ENCODE measurements at places on chromosomes 13 and 19.

DNA sequence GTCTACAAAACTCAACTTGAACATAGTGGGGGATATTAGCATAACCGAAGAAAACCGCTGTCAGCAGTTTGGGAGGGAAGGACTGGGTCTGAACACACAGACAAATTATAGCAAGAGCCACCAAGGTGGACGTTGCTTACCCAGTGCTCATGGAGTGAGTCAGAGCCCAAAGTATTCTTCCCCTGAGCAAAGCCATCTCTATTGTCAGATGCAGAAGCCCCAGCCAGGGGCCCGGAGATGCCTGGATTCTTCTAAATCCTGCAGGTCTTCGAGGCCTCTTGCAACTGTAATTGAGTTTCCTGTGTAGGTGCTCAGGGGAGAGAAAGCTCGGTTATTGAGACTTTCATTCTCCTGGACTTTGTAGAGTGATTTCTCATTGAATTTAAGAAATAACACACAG lies 384.5 kb downstream of the IRS2 start:
- no peak for DNase-seq

GRCh38 chr13:35736876-35737275 lies 260.4 kb upstream of the MAB21L1 start:
- no peak for DNase-seq

- no peak for DNase-seq
These were observed 1954.1 kb downstream of the PCDH9 start for GRCh38 chr13:65275838-65276630.

GRCh38 chr13:44484562-44485138 lies 91.5 kb downstream of the TSC22D1 start:
- DNase-seq: no peak

GRCh38 chr13:20342311-20342710 lies 110.2 kb upstream of the GJB6 start:
- no peak for DNase-seq

- DNase-seq: no peak
These were observed 3.8 kb downstream of the RAX2 start for GRCh38 chr19:3768015-3768747.

DNA sequence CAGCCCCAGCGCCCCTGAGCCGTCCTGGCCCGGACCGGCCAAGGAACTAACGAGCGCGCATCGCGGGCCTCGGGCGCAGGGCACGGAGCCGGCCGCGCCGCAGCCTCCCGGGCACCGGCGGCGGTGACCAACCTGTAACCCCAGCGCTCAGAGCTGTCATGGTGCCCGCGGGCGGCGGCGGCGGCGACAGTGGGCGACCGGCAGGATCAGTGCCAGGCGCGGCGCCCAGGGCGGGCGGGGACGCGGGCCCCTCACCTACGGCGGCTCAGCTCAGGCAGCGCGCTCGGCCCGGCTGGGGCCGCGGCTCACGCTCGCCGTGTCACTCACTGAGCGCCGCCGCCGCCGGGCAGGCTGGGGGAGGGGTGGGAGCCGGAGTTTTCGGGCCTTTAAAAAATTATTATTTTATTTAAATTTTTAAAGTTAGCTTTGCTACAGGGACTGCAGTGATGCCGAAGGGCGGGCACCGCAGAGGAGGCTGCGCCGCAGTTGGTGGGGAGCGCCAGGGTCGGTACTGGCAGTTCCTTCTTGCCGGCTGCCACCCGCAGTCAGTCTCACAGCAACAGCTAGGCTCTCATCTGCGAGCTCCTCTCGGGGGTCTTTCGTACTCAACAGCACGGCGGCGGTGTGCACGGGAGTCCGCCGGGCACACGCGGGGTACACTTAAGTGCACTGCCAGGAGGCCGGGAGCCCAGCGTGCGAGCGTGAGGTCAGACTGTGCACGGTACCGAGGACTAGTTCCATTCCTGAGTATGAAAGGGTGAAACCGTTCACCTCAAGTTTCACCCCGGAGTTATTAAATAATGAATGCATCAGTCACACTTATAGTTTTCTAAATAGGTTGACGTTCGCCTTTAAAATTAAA lies at the start of gene NALCN:
NALCN (minus strand) TSS at position 328 of the 862 bp plus-strand sequence. CDS start 17,382 bp downstream, outside the sequence.
- DNase-seq: no peak

- DNase-seq: no peak
These were observed 98.5 kb downstream of the MIPEP start for GRCh38 chr13:23790577-23791170.

DNA sequence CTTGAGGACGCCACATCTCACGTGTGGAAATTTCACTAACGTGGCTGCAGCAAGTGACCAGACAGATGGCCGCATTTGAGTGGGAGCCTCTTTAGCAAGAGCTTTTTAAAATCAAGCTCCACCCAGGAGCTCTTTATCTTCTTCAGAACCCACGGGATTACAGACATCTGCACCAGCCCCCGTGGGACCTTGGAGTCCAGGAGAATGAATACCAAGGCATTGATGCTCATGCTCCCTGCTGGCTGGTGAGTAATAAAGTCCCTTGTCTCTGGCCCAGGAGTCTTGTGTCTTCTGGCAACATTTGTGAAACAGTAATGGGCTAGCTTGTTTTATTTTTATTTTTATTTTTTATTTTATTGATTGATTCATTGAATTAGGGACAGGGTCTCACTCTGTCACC lies 64.4 kb downstream of the TRPM4 start:
- DNase-seq: no peak

DNA sequence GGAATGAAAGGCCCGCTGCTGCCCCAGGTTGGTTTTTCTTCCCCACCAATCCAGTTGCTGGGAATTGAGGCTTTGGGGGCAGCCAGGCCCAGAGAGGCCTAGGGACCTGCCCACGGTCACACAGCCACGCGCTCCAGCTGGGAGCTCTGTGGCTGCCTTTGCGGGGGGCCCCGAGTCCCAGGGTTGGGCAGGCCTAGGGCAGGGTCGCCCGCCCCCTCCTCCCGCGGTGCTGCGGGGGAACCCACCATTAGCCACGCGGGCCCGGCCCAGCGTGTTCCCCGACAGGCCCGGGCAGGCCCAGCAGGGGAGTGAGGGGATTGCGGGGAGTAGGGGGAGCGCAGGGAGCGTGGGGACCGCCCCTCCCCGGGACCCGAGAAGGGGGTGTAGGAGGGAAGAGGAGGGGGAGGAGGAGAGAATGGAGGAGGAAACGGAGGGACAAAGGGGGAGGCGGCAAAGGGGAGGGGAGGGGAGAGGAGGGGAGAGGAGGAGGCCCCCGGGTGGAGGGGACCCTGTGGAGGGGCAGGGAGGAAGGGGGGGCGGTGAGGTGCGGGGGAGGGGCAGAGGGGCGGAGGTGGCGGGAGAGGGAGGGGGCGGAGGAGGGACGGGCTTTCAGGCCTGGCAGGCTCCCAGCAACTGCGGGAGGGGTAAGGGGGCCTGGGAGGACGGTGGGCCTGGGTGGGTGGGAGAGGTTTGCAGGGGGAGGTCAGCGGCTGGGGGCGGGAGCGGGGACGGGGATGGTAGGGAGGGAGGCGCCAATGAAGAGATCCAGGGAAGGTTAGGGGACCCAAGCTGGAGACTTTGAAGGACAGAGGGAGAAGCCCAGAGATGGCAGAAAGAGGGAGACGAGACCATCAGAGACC lies 12.9 kb upstream of the TLE2 start:
- no peak for DNase-seq

GRCh38 chr13:38386421-38386820 lies 36.8 kb downstream of the UFM1 start:
- DNase-seq: no peak

DNA sequence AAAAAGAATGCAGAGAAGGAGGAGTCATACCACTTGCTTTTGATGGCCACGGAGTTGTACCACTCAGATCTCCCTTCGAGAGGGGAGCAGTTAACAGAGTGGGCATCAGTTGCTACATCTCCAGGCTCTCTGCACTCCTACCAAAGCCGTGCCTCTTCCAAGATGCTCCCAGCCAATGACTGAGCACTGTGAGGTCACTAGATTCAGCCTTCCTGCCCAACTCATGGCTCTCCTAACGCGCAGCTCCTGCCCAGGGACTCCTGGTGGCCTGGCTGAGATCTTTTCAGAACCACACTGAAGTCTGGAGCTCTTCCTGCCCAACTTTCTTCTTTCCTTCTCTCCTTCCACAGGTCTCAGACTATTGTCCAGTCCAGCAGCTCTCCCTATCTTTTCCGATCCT lies 66.7 kb downstream of the LHFPL6 start:
- DNase-seq: no peak

GRCh38 chr13:111248822-111249221 lies 71.6 kb upstream of the TEX29 start:
- no peak for DNase-seq

- no peak for DNase-seq
These were observed 570.5 kb upstream of the ARGLU1 start for GRCh38 chr13:107138486-107138885.

DNA sequence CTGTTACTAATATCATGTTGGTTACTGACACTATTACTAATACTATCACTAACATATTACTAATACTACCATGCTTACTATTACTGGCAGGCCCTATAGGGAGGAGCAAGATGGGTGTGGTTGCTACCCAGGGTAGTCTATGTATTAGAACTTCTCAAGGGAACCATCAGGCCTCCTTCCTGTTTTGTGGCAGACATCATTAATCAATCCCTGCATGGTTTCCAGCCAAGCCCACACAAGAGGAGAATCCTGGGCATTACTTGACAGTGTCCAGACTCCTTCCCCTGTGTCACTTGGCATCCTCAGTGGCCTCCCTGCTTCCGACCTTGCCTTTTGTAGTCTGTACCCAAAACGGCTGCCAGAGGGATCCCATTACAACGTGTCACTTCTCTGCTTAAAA lies 8.9 kb downstream of the HAS1 start:
- DNase-seq: no peak

All from activated CD4-positive, alpha-beta T cell treated with anti-CD3 and anti-CD28 coated beads, Interleukin-2, amount 50 U/mL, for 24 hours (primary cell).